Neural crest cell (in vitro differentiated cells): ENCODE measurements at places on chromosomes 7 and 10.

- no peak for DNase-seq
Measured at GRCh38 chr10:63587191-63587590, 66.0 kb downstream of the REEP3 start.

GRCh38 chr10:788796-789748 lies 99.6 kb upstream of the DIP2C start:
- peak; percentile 51 for DNase-seq

GRCh38 chr7:31647511-31647910 lies 39.5 kb upstream of the PPP1R17 start:
- DNase-seq = no peak

GRCh38 chr10:10677479-10677878 lies 340.2 kb upstream of the CELF2 start:
- DNase-seq = peak; percentile 56

DNA sequence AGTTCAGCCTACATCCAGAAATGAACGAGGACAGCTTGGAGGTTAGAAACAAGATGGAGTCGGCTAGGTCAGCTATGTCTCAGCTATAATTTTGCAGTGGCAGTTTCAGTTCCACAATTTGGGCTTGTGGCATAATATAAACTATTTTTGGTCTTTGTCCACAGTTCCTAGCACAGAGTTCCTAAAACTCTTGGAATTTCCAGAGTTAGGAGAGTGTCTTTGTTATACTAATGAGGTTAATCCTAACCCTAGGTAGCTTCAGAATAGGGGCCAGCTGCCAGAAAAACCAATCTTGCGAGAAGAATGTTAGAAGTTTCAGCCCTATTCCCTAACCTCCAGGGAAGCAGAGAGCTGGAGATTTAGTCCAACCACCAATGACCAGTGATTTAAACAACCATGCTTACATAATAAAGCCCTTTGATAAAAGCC lies 131.9 kb downstream of the AKR1D1 start:
- no peak for DNase-seq

- no peak for DNase-seq
Measured at GRCh38 chr7:35334506-35334905, 80.6 kb upstream of the TBX20 start.

DNA sequence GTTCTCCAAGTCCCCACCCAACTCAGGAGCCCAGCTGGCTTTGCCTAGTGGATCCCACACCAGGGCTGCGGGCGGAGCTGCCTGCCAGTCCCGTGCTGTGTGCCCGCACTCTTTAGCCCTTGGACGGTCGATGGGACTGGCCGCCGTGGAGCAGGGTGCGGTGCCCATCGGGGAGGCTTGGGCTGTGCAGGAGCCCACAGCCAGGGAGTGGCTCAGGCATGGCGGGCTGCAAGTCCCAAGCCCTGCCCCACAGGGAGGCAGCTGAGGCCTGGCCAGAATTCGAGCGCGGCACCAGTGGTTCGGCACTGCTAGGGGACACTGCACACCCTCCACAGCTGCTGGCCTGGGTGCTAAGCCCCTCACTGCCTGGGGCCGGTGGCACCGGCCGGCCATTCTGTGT lies 159.7 kb downstream of the ANKRD30A start:
- DNase-seq = no peak

GRCh38 chr10:103058034-103058433 lies 135.0 kb downstream of the NT5C2 start:
- no peak for DNase-seq

DNA sequence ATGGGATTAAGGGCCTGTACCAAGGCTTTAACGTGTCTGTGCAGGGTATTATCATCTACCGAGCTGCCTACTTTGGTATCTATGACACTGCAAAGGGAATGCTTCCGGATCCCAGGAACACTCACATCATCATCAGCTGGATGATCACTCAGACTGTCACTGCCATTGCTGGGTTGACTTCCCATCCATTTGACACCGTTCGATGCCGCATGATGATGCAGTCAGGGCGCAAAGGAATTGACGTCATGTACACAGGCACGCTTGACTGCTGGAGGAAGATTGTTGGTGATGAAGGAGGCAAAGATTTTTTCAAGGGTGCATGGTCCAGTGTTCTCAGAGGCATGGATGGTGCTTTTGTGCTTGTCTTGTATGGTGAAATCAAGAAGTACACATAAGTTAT lies 18.2 kb downstream of the LSM5 start:
- DNase-seq = no peak

DNA sequence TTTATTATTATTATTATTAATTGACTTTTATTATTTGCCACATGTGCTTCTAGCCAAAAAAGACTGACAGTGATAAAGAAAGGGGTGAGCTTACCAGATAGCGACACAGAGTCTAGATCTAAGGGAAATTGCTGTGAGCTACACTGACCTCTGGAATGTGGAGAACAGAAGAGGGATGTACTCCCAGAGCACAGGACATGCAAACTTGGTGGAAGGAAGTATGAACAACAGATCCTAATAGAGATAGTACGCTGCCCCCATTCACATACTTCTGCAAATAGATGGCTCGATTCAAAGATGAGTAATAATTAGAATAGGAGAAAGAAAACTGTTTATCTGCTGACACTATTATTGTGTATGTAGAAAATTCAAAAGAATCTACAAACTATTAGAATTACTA lies 109.3 kb upstream of the HPS1 start:
- DNase-seq = no peak

GRCh38 chr7:71386152-71386785 lies 254.3 kb downstream of the GALNT17 start:
- DNase-seq = no peak

- no peak for DNase-seq
Measured at GRCh38 chr10:110407301-110408170, 90.2 kb upstream of the DUSP5 start.
